ENCODE measurements at places on chromosomes 12 and 14.

DNA sequence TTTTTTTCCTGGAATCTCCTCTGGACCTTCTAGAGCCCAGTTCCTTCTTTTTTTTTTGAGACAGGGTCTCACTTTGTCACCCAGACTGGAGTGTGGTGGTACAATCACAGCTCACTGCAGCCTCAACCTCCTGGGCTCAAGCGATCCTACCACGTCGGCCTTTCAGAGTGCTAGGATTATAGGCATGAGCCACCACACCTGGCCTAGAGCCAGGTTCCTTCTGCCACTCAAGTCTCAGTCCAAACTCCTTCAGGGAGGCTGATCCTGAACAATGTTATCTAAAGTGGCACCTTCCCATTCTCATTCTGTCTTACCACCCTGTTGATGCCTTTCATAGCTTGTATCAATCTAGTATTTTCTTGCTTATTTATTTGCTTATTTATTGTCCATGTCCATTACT lies 22.3 kb upstream of the ELK3 start:
- DNase-seq = no peak

- DNase-seq = no peak
Observed at GRCh38 chr12:91804533-91804932, 341.1 kb downstream of the BTG1 start.

DNA sequence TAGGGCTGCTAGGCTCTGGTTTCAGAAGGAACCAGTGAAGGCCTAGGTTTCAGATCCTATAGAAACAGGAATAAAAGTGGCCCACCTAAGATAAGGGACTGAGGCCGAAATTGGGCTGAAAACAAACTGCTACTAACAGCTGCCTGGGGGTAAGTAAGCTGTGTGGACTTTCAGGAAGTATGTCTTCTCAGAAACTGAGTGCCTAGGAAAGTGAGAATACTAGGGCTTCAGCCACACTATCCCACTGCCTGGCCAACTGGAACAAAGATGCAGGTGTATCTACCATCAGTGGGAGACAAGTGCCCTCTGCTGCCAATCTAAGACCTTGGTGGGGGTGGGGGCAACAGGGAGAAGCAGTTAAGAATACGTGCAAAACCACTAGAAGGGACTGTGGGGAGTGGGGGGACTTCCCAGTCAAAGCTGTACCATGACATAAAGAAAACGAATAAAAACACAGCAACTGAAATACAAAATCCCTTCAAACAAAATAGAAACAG lies 82.5 kb downstream of the MED13L start:
- no peak for DNase-seq

DNA sequence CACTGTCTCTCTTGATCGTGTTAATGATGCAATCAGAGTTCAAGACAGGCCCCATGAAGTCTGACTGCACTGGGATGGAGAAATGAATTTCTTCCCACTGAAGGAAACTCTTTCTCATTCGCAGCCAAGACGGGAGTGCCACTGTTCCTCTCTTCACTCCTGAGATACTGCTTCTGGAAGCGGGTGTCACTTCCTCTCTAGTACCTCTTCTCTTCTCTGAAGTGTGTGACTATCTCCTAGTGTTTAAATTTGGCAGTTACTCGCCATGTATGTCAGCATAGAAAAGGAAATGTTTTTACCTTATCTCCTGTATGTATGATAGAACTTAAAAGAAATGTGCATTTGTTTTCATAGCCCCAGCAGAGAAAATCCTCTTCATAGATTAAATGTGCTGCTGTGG lies 215.2 kb downstream of the ANO6 start:
- DNase-seq = peak; percentile 26

DNA sequence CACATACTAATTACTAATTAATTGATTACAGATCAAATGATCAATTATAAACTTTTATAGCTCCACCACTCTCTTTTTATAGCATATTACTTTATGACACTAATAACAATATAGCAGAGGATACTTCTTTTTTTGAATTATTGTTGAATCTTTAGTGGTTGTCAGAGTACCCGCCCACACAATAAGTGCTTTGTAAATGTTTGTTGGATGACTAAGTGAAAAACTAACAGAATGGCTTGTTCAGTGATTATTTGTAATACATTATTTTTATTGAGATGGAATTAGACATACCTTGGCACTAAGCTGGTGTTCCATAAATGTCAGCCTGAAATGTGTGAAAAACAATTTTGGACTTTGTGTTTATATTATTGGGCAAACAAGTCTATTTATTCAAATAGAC lies 670.5 kb upstream of the ATXN7L3B start:
- DNase-seq = no peak

DNA sequence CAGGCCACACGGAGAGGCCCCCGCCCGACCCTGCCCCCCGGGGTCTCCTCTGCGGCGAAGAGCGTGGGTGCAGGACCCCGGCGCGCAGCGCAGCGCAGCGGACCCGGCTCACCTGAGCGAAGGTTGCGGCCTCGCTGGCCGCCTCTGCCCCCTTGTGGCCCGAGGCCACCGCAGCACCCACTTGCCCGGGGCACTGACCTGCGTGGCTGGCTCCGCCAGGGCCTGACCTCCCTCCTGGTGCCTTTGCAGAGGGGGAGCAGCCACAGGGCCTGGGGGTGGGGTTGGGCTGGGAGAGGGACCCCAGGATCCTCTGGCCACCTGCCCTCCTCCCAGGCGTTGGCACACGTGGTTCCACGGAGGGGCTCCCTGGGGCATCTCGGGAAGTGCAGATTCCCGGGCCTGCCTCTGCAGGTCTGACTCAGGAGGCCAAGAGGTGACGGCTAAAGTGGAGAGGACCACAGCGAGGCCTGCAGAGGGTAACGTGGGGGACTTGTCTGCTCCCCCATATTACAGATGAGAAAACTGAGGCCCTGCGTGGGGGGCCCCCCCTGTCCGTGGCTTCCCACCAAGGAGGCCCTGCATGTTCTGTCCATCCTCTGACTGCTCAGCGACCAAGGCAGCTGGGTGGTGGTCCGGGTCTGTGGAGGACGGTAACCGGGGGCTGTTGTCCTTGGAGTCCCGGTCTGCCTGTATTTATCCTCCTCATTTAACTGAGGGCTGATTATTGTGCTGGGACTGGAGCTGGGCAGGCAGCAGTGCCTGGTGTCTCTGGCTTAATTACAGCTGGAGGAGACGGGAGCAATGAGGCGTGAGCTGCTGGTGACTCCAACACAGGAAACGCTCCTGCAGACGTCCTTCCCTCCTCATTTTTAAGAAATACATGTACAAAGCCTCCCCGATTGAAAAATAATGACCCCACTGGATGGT lies 67.9 kb upstream of the BEGAIN start:
- DNase-seq = peak; percentile 20

GRCh38 chr14:77041881-77042545 lies 13.5 kb upstream of the IRF2BPL start:
- peak; percentile 46 for DNase-seq

DNA sequence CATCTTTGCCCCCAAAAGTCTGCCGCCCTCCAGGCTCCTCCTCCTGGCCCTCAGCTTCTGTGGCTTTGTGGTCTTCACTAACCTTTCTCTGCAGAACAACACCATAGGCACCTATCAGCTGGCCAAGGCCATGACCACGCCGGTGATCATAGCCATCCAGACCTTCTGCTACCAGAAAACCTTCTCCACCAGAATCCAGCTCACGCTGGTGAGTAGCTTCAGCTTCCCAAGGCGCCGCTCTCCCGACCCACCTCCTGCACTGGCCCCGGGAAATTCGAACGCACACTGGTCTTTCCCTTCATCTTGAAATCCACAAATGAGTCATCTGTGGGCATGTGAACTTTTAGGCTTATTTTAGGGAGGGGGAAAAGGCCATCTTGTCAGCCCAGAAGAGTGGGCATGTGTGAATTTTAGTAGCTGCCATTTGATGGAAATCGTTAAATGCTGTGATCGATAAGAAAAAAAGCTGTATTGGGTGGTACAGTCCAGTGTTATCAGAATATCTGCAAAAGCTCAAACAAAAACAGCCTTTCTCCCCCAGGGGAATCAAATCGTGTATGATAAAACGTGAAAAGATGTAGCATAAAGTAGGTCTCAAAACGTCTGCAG lies 700 bp downstream of the SLC35E3 start:
- DNase-seq = peak; percentile 69

GRCh38 chr12:642633-643474 lies 20.4 kb downstream of the NINJ2 start:
- peak; percentile 61 for DNase-seq

GRCh38 chr12:131345521-131346436 lies 365.1 kb upstream of the SFSWAP start:
- no peak for DNase-seq

DNA sequence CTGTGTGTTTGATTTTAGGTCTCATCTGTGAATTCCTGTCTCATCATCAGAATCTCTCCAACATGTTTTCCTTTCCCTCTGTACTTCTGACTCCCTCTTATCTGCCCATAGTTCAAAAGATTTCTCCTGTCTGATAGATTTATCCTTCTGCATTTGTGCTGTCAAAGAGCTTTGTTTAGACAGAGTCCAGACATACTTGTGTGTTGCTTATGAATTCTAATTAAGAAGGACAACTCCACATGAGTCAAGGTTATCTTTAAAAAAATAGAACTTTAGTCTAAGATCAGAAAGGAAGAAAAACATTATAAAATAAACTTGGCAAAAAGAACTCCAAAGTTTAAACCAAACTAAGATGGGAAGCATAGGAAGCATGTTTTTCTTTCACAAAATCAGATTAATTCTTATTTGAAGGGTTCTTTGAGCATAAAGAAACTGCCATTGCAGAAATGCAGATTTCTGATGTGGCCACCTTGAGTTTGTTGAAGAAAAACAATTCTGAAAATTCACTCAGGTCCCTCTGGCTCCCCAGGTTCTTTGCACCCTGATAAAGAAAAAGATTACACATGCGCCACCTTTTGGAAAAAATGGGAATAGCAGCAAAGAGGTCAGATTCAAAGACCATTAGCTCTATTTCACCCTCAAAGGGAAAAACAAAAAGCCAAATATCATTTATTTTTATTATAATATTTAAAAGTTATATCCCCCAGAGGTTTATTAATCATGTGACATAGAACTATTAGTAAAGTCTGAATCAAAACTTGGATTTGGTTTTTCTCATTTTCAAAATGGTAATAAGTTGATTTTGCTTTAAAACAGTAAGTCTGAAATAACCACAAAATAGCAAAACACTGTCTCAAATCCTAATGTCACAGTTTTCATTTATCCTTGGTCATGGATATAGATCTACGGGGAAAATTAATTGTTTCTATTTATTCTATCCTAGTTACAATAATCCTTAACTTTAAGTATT lies 143.7 kb upstream of the DCN start:
- peak; percentile 15 for DNase-seq

- DNase-seq = no peak
Observed at GRCh38 chr12:123096182-123096581, 54.7 kb downstream of the PITPNM2 start.

GRCh38 chr12:131857908-131858850 lies 30.0 kb downstream of the MMP17 start:
- DNase-seq = no peak

DNA sequence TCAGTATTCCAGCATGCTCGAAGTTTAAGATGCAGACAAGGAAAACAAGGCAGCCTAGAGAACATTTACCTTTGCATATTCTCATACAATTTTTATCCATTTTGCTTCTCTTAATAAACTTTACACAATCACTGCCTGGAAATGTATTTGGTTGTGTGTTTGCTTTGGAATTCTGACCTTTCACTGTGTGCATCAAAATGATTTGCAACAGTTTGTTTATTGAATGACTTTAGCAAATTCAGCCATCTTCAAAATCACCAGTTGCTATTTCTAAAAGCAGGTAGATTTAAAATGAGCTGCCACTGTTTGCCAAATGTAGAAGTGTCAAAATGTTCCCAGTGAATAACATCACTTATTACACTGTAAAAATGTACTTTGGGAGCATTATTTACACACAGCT lies 669.9 kb downstream of the SLC16A7 start:
- no peak for DNase-seq

DNA sequence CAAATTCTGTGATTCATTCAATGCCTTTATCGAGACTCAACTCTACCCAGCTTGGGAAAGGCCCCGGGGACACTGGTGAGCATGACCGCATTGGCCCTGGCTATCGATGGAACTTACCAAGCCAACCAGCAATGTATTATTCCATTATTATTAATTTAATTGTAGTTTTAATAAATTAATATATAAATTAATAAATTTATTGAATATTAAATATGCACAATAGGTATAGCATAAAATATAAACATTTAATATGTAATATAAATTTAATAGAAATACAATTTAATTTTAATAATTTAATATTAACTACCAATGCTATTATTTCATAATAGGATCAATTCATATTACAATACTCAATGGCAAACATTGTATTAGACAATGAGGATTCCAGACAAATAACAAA lies 163.4 kb downstream of the DPF3 start:
- no peak for DNase-seq

GRCh38 chr14:100677152-100677551 lies 49.5 kb upstream of the DLK1 start:
- DNase-seq = no peak

GRCh38 chr12:66065641-66066136 lies 64.9 kb downstream of the LLPH start:
- DNase-seq = no peak

- no peak for DNase-seq
Observed at GRCh38 chr14:21923820-21924219, 250.2 kb upstream of the OR4E1 start.

- DNase-seq = no peak
Observed at GRCh38 chr14:55805250-55805649, 225.2 kb downstream of the KTN1 start.

GRCh38 chr14:103550451-103551337 lies 11.8 kb downstream of the BAG5 start:
- DNase-seq = no peak

GRCh38 chr14:59313144-59313651 lies 124.7 kb downstream of the DAAM1 start:
- no peak for DNase-seq

- DNase-seq = peak; percentile 89
Observed at GRCh38 chr12:56751712-56752598, at the start of gene PRIM1. Gene PRIM1, minus strand, starts transcription at chr12:56752323. Its CDS starts 25 bp downstream, at chr12:56752298.

- no peak for DNase-seq
Observed at GRCh38 chr12:98151105-98151590, 364.2 kb upstream of the TMPO start.

- no peak for DNase-seq
Observed at GRCh38 chr12:72699362-72699761, 427.2 kb downstream of the TRHDE start.

- DNase-seq = no peak
Observed at GRCh38 chr12:115964214-115964613, 313.3 kb downstream of the MED13L start.

DNA sequence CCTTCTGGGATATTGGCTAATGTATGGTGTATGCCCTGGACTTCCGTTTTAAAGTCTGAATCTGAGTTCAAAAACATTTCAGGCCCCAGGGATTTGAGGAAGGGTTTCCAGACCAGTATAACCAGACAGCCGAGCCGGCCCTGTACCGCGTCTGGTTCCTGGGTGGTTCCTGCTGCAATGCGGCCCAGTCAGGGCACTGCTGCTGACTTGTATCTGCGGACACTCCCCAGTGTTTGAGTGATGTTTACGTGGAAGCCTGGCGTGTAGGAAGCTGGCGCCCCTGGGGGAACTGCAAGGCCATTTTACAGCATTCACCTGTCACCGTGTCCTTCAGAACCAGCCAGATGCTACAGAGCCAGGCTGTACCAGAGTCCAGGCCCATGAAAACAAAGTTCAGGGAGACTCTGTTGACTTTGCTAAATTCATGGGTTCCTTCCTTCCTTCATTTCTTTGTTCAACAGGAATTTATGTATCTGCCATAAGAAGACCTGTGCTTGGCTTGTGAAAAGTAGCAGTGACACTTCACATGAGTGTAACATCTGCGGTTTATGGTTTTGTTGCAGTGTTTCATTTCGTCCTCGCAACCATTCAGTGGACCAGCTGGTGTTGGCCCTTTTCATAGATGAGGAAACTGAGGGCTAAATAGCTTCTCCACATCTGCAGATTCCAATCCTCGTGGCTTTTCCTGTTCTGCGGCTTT lies 16.8 kb downstream of the EML1 start:
- DNase-seq = no peak

GRCh38 chr12:30286345-30286926 lies 409.2 kb downstream of the IPO8 start:
- DNase-seq = no peak
